A172 (cell line): ENCODE measurements at places on chromosomes 5 and 9. TPM values are rescaled to one million over a fixed set of nuclear protein-coding genes. Genes with fewer than 3 reads are reported as not detected.

The DOCK8 gene
- not detected in 2 replicates for total RNA-seq

The SPATA6L gene
- not detected in 2 replicates for total RNA-seq

The PCDHA13 gene
- total RNA-seq = 0.26 TPM in 1 of 2 replicates, not detected in the other

GRCh38 chr9:90107726-90108655, 503.2 kb downstream of the GADD45G start:
- DNase-seq = no peak

DNA sequence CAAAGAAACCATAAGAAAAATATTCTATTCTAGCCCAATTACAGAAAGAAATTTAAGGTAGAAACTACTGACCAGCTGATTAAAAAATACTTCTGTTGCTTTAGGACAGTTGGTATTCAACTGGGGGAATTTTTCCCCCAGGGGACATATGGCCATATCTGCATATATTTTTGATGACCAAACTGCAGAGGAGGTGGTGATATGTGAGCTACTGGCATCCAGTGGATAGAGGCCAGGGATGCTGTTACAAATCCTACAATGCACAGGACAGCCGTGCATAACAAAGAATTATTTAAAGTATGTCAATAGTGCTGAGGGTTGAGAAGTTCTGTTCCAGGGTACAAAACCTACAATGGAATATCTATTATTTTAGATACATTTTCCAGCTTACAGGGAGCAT, 24.0 kb downstream of the ZFR start:
- no peak for DNase-seq

- no peak for DNase-seq
These were observed 5.8 kb upstream of the ZNF367 start for GRCh38 chr9:96423985-96424336.

DNA sequence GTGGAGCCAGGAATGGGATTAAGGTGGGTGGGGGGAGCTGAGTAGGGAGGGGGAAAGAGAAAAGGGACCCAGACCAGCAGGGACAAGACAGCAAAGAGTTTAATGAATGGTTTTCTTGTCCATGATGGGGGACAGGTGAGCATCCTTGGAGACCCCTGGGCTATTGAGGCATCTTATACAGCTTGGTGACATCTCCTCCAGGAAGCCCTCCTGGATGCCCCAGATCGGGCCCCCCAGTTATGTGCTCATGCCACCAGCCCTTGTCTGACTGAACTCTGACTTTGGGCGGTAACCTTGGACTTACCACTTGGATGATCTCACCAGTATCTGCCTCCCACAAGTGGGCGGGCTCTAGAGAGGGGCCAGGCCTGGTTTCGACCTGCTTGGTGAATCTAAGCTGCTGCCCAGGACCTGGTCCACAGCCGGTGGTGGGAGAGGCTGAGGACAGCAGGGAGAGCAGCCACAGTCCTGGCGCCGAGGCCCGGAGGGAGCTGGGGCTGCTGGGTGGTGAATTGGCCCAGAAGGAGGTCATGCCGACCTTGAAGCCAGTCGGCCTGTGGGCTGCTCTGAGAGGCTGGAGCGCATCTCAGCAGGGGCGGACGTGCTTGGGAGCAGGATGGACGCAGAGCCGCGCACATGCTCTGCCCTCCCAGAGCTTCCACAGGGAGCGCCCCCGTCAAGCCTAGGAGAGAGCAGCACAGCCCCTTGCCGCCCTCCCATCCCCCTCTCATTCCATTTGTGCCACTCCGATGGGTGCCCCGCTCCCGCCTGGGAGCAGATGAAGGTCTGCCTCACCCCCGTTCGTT, 36.2 kb downstream of the UNC5A start:
- peak; percentile 8 for DNase-seq

- DNase-seq = no peak
These were observed 703.4 kb upstream of the GRAMD2B start for GRCh38 chr5:125719681-125720347.

DNA sequence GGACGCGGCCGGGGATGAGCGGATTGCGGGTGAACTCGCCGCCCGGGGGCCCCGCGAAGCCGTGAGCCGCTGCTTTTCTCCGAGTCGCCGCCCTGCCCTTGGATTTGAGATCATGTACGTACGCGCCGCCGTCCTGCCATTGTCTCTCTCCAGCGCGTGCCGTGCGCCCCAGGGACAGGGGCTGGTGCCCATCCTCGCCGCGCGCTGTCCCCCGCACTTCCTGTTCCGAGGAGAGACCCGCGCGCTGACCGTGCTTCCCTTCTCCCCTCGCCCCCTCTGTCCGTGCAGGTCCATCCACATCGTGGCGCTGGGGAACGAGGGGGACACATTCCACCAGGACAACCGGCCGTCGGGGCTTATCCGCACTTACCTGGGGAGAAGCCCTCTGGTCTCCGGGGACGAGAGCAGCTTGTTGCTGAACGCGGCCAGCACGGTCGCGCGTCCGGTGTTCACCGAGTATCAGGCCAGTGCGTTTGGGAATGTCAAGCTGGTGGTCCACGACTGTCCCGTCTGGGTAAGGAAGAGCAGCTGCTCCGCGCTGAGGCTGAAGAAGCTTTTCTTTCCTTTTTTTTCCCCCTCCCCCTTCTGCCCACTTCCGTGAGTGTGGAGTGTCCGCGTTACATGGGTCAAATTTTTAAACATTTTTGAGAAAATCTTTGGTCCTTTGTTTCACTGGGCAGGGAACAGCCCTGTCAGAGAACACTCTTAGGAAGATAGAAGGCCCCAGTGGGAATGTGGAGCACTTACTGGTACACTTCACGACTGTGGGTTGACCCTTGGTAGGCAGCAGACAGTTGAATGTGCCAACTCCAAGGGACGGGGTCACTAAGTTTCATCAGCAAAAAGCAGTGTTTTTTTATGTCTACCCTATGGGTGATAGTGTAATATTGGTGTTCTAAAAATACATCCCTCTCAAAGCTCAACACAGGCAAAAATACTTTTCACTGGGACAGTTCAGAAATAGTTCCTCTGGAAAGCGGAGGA, 727 bp downstream of the RHOBTB3 start:
- DNase-seq = peak; percentile 64

DNA sequence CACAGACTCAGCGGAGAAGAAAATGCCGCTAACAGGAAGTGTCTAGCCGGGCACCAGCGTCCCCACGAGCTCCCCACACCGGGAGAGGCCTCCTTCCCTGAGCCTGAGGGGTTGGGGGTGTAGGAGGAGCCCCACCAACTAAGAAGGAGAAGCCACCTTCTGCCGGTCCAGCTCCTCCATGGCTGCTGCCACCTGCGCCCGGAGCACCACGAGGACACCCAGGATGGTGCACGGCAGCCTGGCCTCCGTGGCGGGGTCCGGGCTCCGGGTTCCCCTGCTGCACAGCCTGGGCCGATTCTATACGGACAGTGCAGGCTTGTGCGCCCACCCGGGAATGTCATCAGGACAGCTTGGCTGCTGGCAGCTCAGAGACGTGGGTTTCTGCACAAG, 297 bp downstream of the LCN8 start:
- no peak for DNase-seq

GRCh38 chr9:100408546-100409175, 18.3 kb upstream of the MSANTD3 start:
- no peak for DNase-seq
